ENCODE measurements at places on chromosomes 1 and 21.
A peak's percentile ranks its signal among the peaks of the same experiment; 100 is the strongest.

DNA sequence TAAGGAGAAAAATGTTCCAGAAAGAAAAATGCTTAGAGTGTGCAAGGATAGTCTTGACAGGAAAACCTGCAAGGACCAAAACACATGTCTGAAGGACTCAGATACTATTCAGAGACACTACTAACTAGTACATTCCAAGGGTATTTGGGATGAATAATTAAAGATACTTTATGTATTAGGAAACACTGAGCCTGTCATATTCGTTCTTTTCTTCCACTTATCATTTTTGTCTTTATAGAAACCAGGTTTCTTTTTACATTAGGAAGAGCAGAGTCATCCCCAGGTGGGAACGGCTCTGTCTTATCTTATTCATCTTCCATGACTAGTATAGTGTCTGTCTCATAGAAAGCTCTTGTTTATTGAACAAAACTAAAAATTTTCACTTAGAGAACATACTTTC is 296.2 kb upstream of the ESRRG start:
- DNase-seq, result no peak

- no peak for DNase-seq
Measured at GRCh38 chr1:77468257-77468948, 186.6 kb downstream of the AK5 start.

- DNase-seq, result peak; percentile 53
Measured at GRCh38 chr1:2132222-2133038, 62.1 kb downstream of the FAAP20 start.

DNA sequence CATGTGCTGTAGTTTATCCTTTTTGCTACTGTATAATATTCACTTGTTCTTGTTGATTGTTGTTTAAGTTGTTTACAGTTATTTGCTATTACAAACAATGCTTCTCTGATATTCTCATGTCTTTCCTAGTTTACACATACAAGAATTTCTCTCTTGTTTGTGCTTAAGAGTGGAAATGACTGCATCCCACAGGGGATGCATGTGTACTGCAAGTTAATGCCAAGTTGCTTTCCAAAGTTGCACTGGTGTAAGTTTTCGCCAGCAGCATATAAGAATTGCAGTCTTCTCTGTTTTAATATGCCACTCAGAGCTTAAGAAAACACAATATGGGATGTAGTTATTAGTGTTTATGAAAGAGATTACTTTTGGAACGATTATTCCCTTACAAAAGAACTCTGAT is 97.7 kb downstream of the NEK7 start:
- no peak for DNase-seq

DNA sequence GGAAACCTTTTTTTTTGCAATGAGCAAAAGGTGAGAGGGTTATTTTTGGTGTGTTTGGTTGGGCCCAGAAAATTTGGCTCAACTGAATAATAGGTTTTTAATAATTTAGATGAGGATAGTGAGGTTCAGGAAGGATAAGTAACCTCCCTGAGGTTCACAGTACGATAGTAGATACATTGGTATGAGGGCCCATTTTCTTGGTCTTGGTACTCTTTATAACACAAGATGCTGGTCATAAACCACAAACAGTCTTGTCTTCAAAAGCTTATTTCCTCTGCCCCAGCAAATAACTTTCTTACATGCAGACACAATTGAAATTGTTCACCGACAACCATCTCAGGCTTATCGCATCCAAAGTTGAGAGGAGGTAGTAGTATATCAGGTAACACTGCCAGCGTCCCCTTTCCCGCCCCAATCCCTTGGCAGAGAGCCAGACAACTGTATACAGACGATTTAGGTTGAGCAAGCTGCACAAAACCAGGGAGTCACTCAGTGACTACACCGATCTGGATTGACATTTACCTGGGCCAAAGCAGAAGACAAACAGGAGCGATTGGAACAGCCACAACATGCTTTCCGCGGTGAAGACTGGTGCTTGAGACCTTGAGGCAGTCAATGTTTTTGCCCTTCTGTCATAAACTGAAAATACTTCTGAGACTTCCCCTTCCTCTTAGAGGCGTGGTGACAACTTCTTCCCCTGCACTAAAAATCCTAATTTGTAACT is at the start of gene SLAMF6:
Gene SLAMF6, minus strand, starts transcription at position 634 of the 724 bp plus-strand sequence. Its CDS starts 63 bp downstream, at position 571.
- no peak for DNase-seq

DNA sequence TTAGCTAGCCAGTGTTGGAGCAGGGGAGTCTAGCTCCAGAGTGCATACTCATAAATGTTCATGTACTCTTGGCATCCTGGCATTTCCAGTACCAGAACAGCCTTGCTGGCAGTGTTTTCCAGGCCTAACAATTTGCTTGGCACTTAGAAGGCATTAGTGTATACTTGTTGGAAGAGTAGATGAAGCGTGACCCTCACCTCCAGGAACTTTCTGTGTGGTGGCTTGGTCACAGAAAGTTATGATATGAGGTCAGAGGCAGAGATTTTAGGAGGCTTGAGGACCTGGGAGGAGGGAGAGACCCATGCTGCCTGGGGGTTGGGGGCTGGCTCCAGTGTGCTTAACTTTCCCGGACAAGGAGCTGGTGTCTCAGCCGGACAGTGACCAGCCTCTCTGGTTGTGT is 52.7 kb upstream of the GCLM start:
- DNase-seq, result no peak

- DNase-seq, result no peak
Measured at GRCh38 chr21:29293495-29293894, 5.2 kb upstream of the BACH1 start.

DNA sequence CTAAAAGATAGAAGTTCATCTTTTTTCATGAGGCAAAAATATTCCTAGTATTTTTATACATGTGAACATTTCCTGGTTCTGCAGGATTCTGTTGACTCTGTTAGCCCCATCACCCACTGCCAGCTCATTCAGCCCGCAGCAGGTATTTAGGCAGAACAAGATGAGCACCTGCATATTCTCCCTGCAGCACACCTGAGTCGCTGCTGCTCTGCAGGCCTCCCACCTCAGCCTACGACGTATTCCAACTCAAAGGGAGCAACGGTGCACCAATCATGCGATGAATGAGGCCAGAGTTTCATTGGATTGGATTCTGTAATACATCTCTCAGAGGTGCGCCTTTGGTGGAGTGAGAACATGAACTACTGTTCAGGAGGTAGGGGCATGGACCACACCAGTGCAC is 87.6 kb downstream of the CNIH3 start:
- no peak for DNase-seq

DNA sequence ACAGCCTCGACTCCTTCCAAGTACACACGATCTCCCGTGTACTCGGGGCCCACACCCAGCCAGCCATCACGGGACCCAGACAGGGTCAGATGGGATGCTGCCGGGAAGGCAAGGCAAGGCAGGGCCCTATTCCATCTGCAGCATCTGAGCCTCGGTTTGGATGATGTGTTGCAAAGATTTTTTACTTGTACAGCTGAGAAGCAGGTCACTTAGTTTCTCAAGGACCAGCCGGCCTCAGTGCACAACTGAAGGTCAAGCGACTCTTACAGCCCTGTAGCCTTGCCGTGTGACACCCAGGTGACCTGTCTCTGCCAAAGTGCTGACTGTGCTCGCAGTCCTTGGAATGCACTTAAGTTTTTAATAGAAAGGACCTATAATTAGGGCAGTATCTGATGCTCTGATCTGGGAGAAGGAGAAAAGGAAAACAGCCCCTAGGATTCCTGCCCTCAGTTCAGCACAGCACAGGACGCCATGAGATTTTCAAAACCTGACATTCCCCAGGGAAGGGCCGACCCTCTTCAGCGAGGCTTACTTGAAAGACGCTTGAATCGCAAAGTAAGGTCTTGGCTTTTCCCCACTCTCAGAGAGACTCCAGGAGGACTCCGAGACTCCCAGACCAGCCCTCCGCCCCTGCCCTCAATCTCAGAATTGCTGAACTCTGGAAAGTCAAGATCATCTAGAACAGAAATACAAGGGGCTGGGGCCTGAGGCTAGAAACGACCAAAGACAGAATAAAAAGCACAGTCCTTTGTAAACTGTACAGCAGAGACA is 1.3 kb downstream of the GPR157 start:
- no peak for DNase-seq

- no peak for DNase-seq
Measured at GRCh38 chr1:44294588-44295007, 60.5 kb downstream of the ERI3 start.

DNA sequence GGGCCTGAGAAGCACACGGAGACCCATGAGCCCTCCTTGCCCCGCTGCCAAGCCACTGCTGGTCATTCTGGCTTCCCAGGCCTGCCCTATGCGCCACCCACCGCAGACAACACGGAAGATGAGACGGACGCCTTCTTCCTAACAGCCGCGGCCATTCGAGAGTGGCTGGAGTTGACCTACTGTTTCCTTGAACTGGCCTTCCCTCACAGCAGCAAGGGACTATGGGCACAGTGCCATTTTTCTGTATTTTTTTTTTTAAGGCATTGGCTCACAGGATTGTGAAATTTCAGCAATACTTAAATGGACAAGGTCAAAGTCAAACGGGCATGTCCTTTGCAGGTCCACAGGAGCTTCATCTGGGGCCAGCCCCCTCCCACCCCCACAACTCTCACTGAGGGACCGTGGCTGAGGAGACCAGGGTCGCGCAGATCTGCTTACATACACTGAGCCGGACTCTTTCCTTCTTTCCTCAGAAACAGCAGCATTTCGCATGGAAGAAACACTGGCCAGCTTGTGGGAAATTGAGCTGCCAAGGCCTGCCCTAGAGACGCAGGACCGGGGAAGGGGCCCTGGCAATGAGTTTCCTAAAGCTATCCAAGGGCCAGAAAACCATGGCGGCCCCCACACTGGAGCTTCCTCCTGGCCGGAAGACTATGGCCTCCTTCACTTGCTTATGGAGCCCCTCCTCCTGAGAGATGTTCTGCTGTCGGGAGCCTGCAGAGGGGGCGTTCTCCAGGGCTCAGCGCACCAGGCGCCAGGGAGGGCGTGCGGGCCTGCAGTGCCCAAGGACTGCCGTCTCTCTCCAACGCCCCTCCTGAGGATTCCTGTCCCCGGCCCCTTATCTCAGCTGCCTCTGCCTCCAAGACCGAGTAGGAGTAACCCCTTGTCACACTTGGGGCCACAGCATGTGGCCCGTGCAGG is 98.9 kb downstream of the PGBD5 start:
- DNase-seq, result no peak

DNA sequence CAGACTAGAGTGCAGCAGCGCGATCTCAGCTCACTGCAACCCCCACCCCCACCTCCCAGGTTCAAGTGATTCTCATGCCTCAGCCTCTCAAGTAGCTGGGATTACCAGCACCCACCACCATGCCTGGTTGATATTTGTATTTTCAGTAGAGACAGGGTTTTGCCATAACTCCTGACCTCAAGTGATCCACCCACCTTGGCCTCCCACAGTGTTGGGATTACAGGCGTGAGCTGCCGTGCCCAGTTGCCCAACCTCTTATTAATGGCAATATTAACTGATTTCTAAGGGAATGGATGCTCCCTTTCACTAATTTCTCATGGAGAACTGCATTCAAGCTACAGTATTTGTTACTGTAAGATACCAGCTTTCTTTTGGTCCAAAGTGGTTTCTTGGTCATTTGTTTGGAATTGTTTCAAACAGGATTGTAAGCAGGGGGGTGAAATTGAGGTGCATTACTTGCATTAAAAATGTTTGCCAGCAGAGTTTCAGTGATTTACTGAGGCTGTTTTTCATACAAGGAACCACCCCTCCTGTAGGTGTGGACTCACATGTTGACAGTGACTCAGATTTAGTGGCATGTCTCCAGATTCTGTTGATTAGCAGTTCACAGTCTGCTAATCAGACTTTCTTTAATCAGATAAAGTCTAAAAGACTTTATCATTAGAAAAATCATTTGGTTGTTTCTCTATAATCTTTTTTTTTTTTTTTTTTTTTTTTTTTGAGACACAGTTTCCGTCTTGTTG is 3.9 kb upstream of the TGFBR3 start:
- DNase-seq, result peak; percentile 29

DNA sequence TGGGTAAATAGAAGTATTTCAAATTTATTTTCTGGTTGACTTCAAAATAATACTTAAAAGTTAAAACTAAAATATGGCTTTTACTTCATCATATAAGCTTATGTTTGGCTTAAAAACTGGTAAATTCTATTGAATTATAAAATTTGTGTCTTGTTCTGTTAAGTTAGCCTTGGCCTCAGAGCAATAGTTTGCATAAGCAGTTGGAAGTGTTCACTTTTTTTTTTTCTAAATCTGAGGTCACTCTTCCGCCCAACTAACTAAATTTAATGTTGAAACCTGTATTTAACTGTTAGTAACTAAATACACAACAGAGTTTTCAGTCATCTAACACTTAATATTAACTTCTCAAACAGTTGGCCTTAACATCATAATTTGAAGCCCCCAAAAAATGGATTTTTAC is 871.7 kb upstream of the ADAMTS5 start:
- no peak for DNase-seq

DNA sequence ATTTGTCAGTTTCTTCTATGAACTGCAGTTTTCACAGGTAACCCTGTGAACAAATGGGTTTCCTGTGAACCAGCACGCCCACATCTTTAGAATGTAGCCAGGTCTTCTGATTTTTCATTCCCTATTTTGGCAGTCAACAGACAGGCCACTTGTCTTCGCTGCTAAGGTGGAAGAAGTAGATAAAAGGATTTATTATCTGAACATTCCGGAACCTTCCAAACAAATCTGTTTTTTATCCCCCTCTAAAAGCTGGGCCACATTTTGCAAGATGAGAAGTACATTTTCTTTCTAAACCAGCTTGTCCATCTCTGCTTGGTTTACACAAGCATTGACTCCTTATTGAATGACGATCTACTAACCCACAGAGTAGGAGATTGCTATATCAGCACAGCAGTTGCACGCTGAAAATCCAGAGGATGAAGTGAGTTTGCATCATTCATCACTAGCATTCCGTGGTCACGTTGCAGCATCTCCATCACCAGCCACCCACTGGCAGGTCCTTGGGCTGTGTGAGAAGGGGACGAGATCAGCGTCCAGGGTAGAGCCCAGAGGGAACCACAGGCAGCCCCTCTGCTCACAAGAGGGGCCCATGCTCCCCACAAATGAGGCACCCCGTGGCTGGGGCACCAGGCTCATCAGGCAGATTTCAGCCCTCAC is 83.5 kb downstream of the TOMM20 start:
- no peak for DNase-seq

- DNase-seq, result no peak
Measured at GRCh38 chr1:181482521-181483284, 614 bp upstream of the CACNA1E start.

DNA sequence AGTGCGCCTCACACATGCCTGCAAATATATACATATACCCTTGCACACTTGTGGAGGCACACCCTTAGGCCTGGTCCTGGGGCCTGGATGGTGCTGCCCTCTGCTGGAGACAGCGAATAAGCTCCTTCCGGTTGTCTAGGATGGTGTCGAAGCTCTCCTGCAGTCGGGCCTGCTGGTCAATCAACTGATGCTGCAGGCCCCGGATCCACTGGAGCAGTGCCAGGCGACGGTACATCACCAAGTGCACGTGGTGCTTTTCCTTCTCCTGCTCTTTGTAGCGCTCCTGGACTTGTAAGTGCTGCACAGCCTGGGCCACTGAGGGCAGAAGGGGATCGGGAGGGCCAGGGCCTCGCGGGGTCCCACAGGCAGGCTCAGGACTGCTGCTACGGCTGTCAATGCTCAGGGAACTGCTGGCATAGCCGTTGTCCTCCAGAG is 3.1 kb downstream of the C1orf216 start:
- DNase-seq, result peak; percentile 87

- DNase-seq, result peak; percentile 19
Measured at GRCh38 chr1:64019818-64020217, 183.6 kb upstream of the UBE2U start.

GRCh38 chr1:153272186-153272585 is 12.7 kb downstream of the LORICRIN start:
- DNase-seq, result no peak

- DNase-seq, result no peak
Measured at GRCh38 chr1:91752324-91752723, 133.6 kb downstream of the TGFBR3 start.

GRCh38 chr1:47477595-47478080 is 39.8 kb downstream of the FOXD2 start:
- no peak for DNase-seq

All from H54 (cell line).